ENCODE measurements at places on chromosomes 7 and 10.

DNA sequence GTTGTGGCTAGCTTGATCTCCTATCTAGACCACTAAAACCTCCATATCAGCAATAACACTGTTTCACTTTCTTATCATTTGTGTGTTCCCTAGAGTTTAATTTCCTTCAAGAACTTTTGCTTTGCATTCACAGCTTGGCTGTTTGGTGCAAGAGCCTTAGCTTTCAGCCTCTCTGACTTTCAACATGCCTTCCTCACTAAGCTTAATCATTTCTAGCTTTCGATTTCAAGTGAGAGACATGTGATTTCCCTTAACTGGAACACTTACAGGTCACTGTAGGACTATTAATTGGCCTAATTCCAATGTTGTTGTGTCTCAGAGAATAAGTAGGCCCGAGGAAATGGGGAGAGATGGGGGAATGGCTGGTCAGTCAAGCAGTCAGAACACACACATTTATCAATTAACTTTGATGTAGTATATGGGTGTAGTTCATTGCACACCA lies 10.6 kb upstream of the BPGM start:
- DNase-seq = no peak

DNA sequence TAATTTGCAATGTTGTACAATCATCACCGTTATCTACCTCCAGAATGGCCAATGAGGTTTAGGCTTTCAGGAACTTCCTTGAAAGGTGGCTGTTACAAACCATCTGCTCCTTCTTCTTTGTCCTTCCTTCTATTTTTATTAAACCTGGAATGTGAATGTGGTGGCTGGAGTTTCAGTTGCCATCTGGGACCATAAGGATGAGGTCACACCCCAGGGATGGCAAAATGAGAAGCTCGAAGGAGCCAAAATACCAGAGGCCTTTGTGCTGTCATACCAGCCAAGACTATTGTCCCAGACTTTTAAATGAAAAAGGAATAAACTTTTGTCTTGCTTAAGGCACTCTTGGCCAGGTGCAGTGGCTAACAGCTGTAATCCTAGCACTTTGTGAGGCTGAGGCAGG lies 30.9 kb upstream of the LMTK2 start:
- no peak for DNase-seq

- no peak for DNase-seq
Observed at GRCh38 chr10:76628801-76629200, 1008.8 kb downstream of the KCNMA1 start.

- DNase-seq = no peak
Observed at GRCh38 chr7:73683788-73684693, 644 bp downstream of the BUD23 start.

GRCh38 chr7:92969061-92969460 lies 132.7 kb upstream of the CDK6 start:
- DNase-seq = no peak

DNA sequence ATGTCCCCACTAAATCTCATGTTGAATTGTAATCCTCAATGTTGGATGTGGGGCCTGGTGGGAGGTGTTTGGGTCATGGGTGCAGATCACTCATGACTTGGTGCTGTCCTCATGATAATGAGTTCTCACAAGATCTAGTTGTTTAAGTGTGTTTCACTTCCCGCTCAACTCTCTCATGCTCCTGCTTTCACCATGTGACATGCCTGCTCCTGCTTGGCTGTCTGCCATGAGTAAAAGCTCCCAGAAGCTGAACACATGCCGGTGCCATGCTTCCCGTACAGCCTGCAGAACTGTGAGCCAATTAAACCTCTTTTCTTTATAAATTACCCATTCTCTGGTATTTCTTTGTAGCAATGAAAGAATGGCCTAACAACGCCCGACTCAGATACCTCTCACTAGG lies 6.2 kb upstream of the PSTK start:
- DNase-seq = no peak

DNA sequence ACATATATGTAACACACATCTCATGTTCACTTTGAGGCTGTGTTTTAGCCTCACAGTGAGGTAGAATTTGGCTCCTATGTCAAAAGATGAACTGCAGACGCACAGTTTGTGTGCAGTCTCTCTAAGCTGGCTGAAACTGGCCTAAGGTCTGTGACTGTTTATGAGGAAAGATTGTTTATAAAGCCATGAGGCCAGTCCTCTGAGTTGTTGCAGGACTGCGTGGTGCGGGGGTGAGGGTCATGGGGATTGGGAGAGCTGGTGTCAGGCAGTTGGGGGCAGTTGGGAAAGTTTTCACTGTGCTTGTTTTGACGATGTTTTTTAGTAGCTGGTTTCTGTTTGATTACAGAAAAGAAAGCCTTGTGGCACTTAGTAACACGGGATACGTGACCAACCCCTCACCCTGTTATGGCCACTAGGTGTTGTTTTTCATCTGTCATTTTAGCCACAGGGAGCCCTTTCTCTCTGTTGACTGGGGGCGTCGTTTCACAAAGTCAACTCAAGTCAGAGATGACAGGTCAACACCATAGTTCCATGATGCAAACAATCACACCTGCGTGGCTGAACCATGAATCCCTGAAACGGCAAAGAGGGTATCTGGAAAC lies 310.9 kb downstream of the CCDC3 start:
- no peak for DNase-seq

- DNase-seq = no peak
Observed at GRCh38 chr10:72123616-72124015, 35.3 kb upstream of the SPOCK2 start.

GRCh38 chr10:5591336-5591824 lies 66.6 kb downstream of the CALML3 start:
- no peak for DNase-seq

DNA sequence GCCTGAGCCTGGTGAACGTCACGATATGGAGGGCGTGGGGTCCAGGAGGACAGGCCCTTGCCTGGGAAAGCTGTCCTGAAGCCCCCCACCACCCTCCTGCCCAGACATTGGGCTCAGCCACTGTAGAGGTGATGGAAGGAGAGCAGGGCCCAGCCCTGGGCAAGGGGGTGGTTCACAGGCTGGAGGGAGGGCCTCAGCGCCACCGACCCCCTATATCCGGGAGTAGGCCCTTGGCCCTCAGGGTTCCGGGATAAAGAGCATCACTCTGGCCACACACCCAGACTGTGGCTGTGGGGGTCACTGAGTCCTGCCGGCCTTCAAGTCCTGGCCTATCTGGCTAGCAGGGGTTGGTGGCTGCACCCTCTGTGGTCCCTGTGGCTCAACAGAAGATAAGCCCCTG lies 55.3 kb upstream of the GTF2IRD1 start:
- no peak for DNase-seq

GRCh38 chr10:12349629-12350166 lies 351 bp downstream of the CAMK1D start:
- no peak for DNase-seq

GRCh38 chr10:62643606-62644587 lies 160.6 kb upstream of the ADO start:
- DNase-seq = no peak

DNA sequence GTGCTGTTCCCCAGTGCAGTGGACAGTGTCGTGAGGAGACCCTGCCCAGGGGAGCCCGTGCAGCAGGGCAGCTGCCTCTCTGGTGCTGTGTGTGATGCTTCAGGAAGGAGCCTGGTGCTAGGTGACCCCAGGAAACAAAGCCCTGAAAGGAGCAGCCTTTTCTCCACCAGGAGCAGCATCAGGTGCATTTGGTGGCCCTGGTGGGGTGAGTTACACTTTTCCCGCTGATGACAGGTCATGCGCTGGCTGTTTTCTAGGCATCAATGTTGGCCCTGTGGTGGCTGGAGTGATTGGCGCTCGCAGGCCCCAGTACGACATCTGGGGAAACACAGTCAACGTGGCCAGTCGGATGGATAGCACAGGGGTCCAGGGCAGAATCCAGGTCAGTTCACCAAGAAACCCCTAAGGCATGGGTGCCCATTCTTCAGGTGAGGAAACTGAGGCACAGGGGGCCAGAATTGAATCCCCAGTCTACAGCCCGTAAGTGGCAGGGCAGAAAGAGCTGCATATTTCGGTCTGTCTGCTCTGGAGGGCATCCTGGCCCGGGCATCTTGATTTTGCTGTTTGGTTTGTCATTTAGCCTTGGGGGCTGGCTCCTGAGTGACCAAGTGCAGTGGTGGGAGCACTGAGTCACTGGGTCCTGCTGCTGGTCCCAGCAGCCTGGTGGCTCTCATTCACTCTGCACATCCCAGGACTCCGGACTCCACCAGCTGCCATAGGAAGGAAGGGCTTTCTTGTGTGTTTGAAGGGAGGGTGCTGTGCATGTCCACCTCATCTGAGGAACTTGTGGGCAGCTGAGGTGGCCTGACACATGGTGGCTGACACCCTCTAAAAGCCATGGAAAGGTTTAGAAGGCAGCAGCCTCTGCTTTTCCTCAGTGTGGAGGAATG lies 136.3 kb downstream of the ADCY1 start:
- no peak for DNase-seq

- peak; percentile 45 for DNase-seq
Observed at GRCh38 chr7:121081327-121081936, 92.9 kb downstream of the CPED1 start.

DNA sequence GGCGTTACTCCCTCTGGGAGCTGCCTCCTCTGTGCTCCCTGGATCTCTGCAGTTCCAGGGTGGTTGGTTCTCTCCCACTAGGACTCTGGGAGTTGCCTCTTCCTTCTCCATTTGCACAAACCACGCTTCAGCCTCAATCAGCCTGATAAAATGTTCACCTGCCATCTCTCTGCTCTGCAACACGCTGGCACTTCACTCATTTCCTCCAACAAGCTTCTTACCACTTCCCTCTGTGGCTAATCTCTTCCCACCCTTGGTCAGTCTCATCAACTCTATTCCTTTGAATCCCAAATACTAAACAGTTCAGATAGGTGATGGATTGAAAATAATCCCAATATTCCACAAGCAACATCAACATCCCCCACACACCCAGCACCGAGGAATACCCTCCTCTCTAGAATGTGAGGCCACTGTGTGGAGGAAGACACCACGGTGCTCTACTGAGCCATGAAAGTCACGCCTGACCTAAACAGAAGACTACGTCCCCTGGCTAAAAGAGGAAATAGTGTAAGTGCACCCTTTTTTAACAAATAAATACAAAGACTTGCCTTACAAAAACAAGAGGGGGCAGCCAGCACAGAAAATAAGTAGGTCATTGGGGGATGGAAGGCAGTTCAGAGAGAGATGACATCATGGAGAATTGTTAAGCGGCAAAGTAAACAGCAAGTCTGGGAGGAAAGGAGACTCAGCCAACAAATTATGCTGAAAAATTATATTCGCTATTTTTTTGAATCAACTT lies 1.9 kb upstream of the FAM170B start:
- no peak for DNase-seq

DNA sequence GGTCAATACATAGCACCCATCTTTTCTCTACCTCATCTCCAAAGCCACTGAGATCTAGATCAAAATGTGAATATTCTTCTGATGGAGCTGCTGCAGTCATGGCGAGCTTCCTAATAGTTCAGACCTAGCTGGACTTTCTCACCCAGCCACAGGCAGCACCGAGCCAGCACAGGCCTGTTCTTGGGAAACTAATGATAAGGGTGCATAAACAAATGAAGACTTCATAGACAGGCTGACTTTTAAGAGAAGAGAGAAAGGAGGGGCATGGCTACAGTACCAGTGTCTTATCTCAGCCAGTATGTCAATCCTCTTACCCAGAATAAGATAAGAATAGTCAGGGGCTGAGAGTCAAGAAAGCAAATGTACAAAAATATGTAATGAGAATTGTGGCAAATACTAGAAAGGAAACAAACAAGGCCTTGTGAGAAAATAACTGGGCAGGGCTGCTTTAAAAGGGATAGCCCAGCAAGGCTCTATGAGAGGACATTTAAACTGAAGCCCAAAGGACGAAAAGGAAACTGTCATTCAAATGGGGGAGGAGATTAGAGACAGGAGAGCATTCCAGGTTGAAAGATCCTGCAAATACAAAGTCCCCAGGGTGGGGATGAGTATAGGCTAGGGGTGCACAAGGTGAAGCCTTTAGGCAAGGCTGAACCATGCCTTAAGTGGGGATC lies 21.8 kb upstream of the CDK14 start:
- no peak for DNase-seq

DNA sequence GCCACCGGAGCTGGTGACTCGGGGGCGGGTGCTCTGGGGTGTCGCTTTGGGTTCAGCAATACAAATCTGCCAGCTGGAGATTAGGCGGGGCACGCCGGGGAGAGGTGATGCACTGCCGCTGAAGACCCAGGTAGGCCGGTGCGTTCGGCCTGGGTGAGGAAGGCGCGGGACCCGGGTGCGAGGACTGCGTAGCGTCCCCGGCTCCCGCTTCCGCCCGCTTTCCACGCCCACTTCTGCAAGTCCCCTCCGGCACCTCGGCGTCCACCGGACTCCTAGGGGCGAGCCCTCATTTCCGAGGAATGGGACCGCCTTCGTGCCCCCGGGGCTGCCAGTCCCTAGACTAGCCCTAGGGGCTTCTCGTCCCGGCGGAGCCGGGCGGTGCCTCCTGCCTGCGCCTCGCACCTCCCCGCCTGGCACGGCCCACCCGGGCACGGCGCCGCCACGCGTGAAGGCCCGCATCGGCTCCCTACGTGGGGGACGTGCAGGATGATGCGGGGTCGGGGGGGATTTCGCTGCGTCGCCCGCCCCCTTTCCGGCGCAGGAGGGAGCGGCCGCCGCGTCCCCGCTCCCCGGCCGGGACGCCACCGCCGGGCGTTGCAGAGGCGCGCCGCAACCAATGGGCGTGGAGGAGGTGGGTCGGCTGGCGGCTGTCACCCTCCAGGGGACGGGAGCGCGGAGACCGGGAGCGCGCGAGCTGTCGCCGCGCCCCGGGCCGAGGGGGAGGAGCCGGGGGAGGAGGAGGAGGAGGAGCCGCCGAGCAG lies 40.0 kb downstream of the HK1 start:
- DNase-seq = no peak
